GM23248 (cell line): ENCODE measurements at places on chromosomes 6 and 20. TPM values are rescaled to one million over a fixed set of nuclear protein-coding genes. Genes with fewer than 3 reads are reported as not detected.
A peak's percentile ranks its signal among the peaks of the same experiment; 100 is the strongest.

DNA sequence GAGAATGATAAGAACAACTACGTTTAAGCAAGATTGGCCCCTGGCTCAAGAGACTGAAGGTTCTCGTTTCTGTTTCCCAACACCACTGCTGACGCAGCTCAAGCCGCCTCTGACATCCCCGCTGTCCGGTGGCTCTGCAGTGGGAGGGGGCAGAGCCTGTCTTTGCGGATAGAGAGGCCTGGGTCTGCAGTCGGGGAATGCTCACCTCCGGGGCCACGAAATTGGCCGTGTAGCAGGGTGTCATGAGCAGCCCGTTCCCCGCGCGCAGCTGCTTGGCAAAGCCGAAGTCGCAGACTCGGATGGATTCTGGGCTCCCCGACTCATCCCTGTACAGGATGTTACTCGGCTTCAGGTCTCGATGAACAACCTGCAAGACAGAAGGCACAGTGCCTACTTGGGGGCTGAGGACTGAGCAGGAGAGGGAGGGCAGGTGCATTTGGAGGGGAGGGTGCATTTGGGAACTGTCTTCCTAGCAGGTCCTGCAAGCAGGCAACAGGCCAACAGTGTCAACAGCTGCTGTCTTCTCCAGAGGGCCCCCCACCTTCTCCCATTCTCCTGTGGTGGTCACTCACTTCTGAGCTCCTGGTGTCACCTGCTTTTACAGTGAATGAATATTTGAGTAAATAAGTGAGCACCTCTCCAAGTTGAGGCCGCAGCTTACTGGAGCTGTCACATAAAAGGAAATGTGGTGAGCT is 40.5 kb upstream of the MPC1 start:
- DNase-seq, result no peak

DNA sequence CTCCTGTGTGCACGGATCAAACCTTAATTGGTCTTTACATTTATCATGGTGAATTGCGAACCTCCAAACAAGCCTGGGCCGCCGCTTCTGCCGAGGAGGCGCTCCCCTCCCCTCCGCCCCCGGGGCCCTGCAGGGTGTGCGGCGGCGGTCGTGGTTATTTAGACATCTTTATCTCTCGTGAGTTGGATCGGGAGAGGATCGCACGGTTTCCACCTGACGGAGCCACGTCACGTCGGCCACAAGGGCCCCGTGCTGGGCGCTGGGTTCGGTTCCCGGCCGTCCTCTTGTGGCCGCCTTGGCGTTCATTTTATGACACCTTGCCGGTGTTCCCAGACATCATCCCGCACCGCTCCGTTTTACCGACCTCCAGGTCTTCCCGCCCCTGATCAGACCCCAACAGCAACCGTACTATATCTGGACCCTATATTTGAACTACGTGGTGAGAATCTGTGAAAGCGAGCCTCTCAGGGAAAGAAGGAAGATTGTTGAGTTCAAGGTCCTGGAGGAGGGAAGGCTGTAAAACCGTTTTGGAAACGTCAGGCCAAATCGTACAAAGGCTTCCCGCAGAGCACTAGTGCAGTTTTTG is 1.3 kb upstream of the CNR1 start:
- DNase-seq, result no peak

The BTBD3 gene
- polyA plus RNA-seq, result 11.4 and 12.5 TPM in 2 replicates

The FNDC1 gene
- polyA plus RNA-seq, result 7.8 and 8.6 TPM in 2 replicates

GRCh38 chr6:88761237-88762031 is 202.0 kb downstream of the RNGTT start:
- no peak for DNase-seq

The PPIL6 gene
- polyA plus RNA-seq, result 2.8 and 3.5 TPM in 2 replicates

- no peak for DNase-seq
These were observed 100.8 kb downstream of the BFSP1 start for GRCh38 chr20:17430125-17430950.

The SIGLEC1 gene
- not detected in 2 replicates for polyA plus RNA-seq

The CLVS2 gene
- polyA plus RNA-seq, result not detected in 2 replicates

GRCh38 chr6:29651413-29652197 is 5.3 kb upstream of the MOG start:
- peak; percentile 60 for DNase-seq

- DNase-seq, result no peak
These were observed 590 bp downstream of the C20orf204 start for GRCh38 chr20:64036346-64037198.

The OPN5 gene
- not detected in 2 replicates for polyA plus RNA-seq

The OR2B3 gene
- not detected in 2 replicates for polyA plus RNA-seq

The B4GALT5 gene
- polyA plus RNA-seq, result 4.2 and 4.5 TPM in 2 replicates

The SIRPB1 gene
- not detected in 2 replicates for polyA plus RNA-seq

GRCh38 chr20:12965212-12965869 is 43.4 kb upstream of the SPTLC3 start:
- peak; percentile 39 for DNase-seq
